ENCODE measurements at places on chromosomes 7 and 10.

- no peak for DNase-seq
Observed at GRCh38 chr7:19754521-19755116, 18.8 kb downstream of the TMEM196 start.

DNA sequence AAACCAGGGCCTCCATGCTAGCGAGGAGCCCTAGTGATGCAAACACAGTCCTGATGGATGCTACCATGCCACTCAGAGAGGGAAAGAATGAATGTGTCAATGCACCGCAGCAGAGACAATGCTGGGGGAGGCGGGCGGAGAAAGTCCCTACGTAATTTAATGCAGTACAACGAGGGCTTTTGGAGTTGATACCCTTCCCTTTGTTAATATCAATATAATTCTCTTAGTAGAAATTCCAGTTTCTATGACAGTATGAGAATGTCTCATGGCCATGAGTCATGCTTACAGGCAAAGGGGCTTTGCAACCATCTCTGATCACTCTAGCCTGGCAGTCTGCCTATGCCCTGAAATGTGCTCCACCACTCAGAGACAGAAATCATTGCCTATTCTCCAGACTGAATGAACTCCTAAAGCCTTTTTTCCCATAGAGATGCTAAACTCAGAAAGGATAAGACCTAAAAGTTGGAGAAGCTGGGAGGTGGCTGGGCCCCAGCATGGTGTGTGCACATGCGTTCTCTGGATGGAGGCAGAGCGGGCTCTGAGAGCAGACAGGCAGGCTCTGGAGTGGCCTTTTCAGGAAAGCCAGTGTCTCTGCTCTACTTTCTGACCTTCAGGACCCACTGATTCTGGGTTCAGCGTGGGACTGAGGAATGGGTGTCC lies 20.3 kb upstream of the GIMAP2 start:
- peak; percentile 70 for DNase-seq

- DNase-seq: no peak
Observed at GRCh38 chr7:45659496-45660139, 85.5 kb downstream of the ADCY1 start.

GRCh38 chr10:69413221-69413865 lies 3.4 kb downstream of the TACR2 start:
- peak; percentile 57 for DNase-seq

DNA sequence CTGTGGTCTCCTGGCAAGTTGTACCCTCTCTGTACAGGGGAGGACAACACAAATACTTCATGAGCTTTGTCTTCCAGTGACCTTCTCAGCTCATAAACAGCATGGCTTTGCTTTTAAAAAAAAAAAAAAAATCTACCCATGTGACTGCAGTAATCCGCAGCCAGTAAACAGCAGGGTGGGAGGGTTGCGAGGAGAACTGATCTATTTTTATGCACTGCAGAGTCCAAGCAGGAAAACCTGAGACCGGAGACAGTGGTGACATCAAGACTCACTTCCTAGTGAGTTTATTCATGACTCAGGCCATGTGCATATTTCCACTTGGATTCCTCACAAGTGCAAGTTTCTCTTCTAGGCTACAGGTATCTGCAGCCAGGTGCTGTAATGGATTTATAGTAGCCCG lies 127.9 kb downstream of the NRF1 start:
- DNase-seq: no peak

GRCh38 chr10:28479425-28479865 lies 53.5 kb upstream of the WAC start:
- no peak for DNase-seq

DNA sequence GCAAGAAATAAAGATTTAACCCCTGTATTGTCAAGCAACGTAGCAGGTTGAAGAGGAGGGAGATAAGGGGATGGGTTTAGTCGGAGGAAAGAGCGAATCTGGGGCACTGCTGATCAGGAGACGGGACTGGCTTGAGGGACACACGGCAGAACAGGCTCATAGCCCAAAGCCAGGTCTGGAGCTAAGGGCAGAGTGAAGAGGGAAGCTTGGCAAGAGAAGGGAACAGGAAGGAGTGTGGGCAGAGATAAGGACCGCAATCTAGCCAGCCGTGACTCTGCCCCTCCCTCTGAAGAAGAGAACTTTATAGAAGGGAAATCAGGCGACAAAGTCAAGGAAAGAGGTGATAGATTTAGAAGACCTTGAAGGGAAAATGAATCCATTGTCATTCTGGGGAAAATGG lies 67.6 kb downstream of the CAV1 start:
- DNase-seq: no peak

DNA sequence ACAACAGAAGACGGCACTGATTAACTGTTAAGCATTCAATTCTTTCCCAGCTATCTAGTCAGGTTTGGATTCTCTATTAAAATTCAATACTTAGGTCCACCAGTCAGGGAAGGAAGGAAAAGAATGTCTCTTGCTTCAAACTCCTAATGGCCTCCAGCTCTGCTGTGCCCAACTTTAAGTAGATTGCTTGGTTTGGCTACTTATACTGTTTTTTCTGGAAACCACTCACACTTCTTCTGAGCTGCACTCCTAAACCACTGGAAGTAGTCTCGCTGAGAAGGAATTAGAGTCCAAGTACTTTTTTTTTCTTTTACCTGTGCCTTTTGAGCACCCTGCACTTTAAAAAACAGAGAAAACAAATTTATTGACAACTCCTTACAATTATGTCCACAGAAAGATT lies 26.7 kb upstream of the COL1A2 start:
- no peak for DNase-seq

GRCh38 chr7:18508443-18509427 lies 13.2 kb downstream of the HDAC9 start:
- no peak for DNase-seq

GRCh38 chr10:24414597-24414996 lies 205.7 kb downstream of the KIAA1217 start:
- no peak for DNase-seq

DNA sequence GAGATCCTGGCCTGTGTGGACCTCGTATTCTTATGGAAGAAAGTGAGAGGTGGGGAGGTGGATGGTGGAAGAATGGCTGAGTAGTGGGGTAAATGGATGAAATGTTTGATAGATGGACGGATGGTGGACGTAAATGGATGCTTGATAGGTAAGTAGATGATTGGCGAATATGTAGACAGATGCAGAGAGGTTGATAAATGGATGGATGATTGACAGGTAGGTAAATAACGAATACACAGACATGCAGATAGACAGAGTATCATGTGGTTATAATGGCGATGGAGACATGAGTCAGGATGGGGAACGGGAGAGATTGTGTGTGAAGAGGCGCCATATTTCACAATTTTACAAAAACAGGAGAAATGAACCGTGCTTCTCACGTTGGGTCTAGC lies 219.5 kb downstream of the DIP2C start:
- DNase-seq: no peak

DNA sequence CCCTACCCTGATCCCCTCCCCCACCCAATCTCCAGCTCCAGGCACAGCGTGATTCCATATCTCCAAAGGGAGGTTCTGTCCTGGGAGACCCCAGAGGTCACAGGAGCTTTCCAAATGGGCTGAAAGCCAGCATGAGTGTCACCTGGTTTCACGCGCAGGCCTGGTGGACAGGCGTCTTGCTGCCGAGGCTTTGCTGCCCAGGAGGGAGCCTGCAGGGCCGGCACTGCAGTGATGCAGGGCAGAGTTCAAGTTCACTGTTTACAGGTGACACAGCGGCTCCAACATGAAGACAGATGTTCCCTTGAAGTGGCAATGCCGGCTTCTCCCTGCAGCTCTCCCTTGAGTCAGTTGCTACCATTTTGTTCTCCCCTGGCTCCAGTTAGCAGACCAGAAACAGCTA lies 104.3 kb downstream of the TCERG1L start:
- no peak for DNase-seq

- no peak for DNase-seq
Observed at GRCh38 chr10:8407501-8408021, 353.1 kb downstream of the GATA3 start.

GRCh38 chr7:81684033-81684432 lies 85.8 kb downstream of the HGF start:
- DNase-seq: no peak

DNA sequence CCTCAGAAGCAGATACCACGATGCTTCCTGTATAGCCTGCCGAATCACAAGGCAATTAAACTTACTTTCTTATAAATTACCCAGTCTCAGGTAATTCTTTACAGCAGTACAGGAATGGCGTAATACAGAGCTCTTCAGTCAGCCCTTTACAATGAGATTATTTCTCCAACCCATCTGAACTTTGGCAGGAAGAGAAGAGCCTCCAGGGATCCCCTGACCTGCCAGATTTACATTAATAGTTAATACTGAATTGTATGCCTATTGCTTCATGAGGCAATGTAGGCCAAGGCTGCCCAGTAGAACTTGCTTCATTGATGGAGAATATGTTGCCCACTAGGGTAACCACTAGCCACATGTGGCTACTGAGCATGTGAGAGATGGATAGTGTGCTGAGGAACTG lies 608.7 kb downstream of the SH2D4B start:
- no peak for DNase-seq

GRCh38 chr10:71395621-71396020 lies 1.1 kb upstream of the CDH23 start:
- DNase-seq: no peak

DNA sequence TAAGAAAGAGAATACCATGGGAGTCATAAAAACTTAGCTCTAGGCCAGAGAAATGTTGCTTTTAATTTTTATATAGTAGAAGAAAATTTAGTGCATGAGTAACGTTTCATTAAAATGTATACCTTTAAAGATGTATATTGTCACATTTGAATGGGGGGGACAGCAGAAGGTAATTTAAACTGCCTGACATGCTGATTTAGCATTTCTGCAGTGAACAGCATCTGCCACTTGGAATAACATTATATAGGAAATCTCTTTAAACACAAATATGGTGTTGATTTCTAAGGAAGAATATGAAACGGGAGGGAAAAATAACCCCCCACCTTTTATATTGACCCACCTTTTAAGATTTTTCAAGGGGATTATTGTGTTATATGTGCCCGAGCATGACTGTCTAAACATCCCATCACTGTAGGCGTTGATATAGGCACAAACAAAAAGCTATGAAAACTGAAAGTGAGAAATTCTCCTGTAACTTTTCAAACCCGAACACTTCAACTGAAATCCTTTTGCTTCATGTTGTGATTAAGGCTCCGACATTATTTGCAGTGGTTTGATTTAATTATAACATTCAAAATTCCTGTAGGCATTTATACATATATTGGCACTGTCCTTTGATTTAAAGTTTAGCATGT lies 244.7 kb upstream of the CELF2 start:
- no peak for DNase-seq

DNA sequence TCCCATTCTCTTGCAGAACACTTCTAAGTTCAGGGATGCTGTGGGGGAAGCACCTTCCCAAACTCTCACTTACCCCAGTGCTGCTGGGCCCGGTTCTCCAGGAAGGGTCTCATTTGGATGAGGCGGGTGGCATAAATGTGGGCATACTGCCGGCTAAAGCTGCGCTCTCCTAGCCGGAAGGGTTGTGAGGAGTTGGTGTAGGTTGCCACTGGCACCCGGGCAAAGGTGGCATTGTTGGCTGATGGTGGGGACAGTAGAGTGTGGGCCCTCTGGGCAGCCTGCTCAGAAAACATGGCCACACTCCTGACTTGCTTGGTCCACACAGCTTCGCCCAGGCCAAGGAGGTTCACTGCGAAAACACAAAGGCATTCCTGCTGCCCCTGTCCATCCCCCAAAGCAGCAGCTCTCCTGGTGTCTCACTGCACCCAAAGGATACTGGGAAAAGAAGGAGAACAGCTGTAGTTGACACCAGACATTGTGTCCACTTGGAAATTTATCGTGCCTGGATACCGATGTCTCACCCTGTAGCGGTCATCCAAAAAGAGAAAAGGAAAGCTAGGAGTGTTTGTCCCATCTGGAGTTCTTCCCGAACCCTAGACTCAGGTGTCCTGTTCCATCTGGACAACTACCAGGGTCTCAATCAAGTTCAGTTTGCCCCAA lies 1.5 kb downstream of the POLD2 start:
- no peak for DNase-seq

Data from CD4-positive, alpha-beta T cell treated with Interleukin-17A for 4 hours (primary cell).